ENCODE measurements at places on chromosomes 7 and 10.

DNA sequence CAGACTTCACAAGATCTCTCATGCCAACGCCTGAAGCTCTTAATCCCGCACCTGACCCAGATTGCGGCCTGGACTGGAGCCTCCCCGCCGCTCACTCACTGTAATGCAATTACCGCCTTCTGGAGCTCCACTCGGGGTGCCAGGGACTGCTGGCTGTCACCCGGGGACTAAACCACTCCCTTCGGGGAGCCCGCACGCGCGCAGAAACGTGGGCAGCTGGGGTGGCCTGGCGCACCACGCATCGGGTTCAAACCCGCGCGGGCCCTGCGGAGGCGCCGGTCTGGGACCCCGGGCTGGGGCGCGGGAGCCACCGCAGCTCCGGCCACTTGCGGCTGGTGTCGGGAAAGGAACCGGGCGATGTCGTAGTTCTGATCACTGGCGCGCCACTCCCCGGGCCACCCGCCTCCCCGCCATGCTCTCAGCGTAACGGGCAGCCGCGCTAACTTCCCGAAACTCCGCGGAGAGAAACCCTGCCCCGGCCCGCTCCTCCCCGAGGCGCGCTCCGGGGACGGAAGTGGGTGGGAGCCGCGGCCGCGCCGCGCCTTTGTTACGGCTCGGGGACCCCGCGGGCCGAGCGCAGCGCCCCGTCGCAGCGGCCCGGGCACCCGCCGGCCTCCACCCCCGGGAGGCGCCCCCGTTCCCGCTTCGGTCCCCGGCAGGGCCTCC is 100.3 kb upstream of the SVIL start:
- DNase-seq, result peak; percentile 53

DNA sequence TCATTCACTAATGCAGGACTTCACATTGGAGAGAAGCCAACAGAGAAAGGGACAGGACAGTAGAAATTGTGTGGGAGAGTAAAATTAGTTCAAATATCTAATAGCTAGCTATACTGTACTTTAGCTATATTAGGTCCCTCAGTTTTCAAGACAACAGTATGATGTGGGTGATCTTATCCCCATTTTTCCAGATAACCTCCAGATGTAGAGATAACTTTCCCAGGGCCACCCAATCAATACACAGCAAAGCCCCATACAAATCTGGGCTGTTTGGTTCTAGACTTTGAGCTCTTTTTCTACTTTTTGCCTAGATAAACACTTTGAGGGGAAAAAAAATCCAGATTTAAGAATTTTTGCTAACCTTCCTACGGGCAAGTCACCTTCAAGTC is 482 bp upstream of the CLDN12 start:
- no peak for DNase-seq

DNA sequence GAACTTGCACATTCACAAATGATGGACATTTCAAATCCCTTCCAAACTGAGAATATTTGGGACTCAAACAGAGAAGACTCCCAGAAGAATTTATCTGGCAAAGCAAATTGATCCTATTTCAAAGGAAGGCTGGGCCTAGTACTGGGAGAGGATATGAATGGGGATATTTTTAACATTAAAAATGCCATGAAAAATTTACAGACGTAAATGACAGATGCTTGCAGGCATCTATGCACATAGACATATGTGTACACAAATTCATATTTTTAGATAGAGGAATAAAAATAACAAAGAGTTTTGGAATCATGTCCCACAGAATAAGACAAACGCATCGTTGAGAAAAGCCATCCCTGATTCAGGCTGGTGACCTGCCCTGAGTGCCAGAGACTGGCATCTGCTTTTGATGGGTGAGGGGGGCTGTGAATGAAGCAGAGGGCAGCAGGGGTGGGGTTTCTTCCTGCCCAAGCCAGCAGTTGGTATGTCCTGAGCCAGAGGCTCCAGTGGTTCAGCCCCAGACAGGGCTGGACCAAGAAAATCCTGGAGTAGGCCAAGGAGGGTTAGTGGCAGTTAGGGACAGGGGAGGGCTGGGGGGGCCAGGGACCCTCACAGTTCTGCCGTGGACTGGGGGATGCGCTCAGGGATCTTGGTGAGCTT is 138.5 kb downstream of the SLIT1 start:
- no peak for DNase-seq

DNA sequence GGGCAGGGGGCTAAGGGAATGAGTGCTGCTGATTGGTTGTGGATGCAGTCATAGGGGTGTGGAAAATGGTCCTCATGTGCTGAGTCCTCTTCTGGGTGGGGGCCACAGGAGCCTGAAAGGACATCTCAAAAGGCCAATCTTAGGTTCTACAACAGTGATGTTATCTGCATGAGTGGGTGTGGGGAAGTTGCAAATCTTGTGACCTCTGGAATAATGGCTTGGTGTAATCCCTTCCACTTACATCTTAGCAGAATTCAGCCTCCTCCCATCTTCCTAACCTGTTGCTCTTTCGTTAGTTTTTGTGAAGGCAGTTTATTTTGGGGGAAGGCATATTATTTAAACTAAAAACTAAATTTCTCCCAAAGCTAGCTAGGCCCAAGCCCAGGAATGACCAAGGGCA is 42.0 kb upstream of the OIT3 start:
- DNase-seq, result no peak

DNA sequence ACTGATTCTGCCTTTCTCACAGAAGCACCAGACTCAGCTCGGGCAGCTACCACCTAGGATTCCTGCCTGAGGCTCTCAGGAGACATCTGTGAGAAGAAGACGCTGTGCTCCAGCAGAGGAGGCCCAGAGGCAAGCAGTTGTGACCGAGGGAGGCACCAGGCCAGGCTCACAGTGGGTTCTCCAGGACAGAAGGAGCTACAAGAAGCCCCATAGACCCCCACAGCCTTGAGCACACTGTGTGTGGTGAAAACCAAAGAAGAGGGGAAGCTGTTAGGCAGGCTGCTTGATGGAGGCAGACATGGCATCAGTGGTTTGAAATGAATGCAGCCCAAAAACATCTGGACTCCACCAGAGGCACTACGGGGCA is 198.8 kb downstream of the GRID1 start:
- no peak for DNase-seq

GRCh38 chr7:135934651-135935050 is 42.5 kb downstream of the MTPN start:
- DNase-seq, result no peak

- no peak for DNase-seq
Observed at GRCh38 chr10:110327262-110327914, 22.7 kb upstream of the SMNDC1 start.

DNA sequence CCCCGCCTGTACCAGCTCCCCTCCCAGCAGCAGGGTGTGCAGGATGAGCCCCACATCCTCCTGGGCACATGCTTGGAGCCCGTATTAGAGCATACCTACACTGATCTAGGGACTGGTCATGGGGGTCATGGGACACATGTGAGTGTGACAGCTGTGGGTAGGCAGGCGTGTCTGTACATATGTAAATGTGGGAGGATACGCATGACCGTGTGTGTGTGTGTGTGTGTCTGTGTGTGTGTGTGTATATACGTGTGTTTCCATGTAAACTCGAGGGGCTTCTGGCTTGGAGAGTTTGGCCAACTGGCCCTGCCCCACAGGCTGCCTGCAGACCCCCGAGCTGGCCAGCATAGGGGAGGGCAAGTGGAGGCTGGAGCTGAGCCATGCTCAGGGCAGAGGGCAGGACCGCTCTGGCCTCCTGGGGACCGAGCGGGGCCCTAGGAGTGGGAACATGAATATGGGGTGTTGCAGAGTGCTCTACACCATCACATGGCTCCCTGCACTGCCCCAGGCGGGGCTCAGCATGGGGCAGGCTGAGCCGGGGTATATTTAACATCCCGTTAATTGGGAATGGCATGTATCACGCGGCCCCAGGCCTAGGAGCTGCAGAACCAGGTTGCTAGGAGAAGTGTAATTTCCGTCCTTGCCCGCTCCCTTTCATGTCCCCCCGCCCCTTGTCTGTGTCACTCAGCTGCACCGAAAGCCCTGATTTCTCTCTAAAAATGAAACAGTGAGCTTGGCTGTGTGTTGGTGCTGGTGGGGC is 152.7 kb upstream of the PCBD1 start:
- no peak for DNase-seq

Data from CD4-positive, alpha-beta T cell treated with Interleukin-2 at 100 ng/mL for 4 hours (primary cell).